ENCODE measurements at places on chromosomes 3 and 15.

GRCh38 chr3:47012342-47013230 is 33.1 kb downstream of the NBEAL2 start:
- no peak for DNase-seq

DNA sequence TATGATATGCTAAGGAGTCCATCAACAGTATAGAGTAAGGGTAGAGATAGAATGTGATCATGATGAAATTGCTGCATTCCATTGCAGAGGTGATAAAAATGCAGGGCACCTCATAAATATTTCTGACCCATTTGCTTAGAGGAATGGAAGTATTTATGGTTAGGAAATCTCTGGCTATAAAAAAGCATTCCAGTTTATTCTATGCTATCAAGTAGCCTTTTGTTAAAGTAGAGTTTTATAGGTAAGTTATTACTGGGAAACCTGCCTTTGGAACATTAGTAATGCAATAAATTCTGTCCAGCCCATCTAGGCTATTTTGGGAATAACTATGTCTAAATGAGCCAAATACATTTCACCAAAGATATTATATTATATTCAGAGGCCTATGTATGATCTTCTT is 19.8 kb upstream of the STRIT1 start:
- DNase-seq: no peak

DNA sequence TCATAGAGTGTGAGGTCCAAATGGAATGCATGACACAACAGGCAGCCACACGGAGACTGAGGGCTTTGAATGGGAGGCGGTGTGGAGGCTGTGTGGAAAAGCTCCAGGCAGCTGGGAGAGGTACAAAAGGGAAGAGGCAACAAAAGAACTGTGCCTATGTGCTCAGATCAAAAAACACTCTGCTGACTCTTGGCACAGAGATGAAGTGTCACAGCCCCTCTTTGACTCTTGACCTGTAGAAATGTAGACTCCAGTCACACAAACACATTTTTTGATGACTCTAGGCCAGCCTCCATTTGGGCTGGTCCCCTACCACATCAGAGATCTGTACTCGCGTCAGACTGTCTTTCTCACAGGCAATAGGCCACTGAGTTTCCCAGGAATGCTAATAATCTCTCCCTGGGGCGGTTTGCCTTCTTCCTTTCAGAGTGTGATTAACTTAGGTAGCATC is 456.0 kb downstream of the TUSC7 start:
- DNase-seq: no peak

GRCh38 chr3:42572278-42572677 is 9.5 kb downstream of the SEC22C start:
- DNase-seq: peak; percentile 70

GRCh38 chr15:38455092-38455491 is 1.2 kb downstream of the FAM98B start:
- no peak for DNase-seq

DNA sequence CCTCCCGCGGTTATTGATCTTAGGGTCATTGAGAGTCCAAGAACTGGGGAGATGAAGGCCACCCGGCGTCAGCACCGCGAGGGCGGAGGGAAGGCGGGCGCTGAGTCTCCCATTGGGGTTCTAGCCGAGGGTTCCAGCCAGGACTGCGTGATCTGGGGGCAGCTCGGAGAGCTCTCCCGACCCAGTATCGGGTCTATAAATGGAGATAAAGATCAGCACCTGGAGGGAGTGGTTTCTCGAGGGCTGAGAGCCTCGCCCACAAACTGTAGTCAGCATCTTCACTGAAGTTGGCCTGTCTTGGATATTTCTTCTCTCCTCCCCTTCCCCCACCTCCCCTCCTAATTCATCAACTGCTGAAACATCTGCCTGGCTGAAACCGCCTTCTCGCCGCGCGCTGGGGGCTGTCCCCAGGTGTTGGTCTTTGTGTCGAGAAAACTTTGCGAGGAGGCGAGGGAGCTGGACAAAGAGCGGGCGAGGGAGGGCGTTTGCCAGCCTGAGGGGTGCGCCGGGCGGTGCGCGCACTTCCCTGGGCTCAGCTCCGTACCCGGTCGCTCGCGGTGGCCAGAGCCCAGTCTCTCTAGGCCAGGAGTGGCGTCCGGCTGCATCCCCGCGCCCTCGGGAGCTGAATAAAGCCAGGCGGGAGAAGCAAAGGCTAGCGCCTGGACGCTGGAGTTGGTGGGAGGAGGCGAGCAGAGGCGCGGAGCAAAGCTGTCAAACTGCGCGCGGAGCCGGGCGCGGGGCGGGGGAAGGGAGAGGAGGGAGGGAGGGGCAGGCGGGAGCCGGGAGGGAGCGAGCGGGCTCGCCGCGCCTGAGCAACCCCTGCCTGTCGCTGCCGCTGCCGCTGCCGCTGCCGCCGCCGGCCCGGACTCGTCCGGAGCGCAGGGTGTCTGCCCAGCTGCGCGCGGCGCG is at the start of gene ST8SIA2:
ST8SIA2 (plus strand) TSS at position 811 of the 909 bp plus-strand sequence. CDS start 184 bp downstream, outside the sequence.
- DNase-seq: no peak

DNA sequence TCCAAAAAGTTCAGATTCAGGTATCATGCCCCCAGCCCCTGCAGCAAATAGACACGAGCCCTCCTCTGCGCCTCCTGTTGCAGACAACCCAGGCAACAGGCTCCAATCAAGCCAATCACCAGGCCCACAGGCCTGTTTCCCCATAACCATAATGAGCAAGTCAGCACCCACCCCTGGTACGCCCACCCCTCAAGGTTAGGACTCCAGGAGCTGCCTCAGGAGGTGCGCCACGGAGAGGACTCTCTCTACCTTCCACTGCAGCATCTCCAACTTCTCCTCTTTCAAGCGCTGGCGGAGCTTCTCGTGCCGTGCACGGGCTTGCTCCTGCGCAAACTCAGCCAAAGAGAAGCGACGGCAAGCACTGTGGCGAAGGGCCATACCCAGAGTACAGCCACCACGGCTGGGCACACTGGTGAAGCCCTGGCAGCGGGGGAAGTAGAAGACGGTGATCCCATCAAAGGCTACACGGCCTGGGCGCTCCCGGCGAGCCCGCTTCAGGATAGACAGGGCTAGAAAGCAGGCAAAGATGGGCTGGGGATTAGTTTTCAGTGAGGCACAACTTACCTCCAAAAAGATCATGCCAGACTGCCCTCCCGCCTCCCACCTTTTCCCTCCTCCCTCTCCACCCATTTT is 8.5 kb downstream of the CSRNP1 start:
- no peak for DNase-seq

GRCh38 chr3:147654827-147655226 is 245.7 kb downstream of the ZIC1 start:
- DNase-seq: no peak

DNA sequence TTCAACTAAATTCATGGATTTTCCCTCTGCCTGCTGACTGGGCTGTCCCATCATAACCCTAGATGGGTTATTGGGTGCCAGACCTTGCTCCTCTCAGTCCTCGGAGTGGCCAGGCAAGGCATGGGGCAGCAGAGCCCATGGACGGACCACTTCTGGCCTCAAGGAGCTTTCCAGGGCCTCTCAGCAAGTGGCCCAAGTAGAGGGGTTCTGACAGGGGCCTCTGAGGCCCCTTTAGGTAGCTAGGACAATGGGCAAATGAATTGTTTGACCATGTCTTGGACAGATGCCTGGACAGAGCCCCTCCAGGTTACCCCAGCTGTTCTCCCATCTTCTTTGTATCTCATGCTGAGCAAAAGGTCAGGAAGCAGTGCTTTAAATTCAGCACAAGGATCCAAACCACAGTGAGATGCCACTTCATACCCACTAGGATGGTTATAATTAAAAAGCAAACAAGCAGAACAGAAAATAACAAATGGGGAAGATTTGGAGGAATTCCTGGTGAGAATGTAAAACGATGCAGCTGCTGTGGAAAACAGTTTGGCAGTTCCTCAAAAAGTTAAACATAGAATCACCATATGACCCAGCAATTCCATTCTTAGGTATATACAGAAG is 61.6 kb downstream of the SPSB4 start:
- no peak for DNase-seq

DNA sequence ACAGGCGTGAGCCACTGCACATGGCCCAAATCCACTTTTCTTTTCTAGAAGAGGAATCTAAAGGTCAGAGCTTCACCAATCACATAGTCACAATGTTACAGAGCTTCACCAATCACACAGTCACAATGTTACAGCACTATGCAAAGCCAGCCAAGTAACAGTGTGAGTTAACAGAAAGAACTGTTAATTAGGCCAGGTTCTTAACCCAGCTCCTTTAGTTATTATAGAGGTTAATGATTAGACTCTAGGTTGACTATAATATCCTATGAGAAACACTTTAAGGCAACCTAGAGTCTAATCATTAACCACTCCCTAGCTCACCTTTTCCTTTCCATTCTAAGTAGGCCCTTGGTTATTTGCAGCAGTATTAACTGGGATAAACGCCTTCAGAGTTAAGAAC is 54.0 kb downstream of the TASOR start:
- DNase-seq: no peak

DNA sequence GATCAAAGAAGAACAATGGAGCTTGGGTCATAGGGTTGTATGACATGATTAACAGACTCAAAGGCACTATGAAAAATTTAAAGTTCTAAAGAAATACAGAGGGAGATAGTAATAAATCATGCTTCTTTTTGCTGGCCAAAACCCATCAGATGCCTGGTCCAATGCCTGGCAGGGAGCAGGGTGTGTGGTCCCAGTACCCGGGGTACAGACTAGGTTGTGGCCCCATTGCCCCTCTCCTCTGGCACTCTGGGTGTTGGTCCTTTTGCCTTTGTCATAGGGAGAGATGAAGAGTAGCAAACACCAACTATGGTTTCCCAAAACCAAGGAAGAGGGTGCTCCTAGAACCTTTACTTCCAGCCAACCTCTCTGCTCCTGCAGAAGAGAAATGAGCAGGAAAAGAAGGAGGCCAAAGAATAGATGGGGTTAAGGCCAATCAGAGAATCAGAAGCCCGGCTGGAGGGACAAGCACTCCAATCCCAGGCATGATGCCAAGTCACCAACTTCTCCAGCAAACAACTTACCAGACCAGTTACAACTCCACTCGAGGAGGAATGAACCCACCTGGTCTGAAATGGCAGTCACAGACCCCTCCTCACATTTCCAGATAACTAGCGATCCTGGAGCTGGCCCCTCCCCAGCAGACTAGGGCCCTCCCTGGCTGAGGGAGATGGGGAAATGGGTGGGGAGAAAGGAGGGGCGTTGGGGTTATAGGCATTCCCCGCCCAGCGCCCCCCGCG is 1.8 kb downstream of the IGDCC3 start:
- DNase-seq: peak; percentile 42

DNA sequence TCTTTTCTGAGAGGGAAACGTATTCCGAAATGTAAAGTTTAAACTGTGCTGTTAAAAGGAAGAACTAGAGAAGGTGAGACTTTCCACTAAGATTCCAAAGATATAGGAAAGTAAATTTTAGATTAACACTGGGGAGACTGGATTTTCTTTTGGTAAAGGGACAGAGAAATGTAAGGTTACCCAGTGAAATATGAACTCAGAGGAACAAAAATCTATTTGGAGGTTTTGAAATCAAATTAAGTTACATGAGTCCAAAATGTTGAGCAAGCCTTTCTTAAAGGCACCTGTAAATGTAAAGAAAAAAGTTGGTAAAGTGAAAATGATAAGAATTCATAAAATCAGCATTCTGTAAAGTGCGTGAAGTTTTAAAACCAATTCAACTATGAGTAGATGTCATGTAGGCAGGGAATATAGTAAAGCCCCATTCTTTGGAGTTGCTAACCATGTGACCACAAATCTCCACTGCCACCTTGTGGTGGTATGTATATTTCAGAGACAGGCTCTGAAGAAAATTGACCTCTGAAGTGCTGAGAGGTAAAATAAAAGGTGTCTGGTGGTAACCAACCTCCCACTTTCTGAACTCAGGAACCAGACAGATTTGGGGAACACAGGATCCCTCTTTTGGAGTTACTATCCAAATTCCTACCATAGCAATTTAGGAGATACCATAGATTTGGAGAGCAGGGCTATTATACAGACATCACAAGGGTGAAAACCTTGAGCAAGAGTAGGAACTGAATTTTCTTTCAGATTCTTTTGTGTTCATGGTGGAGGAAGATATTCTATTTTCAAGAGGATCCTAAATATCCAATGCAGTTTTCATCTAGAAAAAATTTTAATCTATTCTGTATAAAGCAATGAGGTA is 215.3 kb downstream of the ROBO2 start:
- DNase-seq: peak; percentile 11

DNA sequence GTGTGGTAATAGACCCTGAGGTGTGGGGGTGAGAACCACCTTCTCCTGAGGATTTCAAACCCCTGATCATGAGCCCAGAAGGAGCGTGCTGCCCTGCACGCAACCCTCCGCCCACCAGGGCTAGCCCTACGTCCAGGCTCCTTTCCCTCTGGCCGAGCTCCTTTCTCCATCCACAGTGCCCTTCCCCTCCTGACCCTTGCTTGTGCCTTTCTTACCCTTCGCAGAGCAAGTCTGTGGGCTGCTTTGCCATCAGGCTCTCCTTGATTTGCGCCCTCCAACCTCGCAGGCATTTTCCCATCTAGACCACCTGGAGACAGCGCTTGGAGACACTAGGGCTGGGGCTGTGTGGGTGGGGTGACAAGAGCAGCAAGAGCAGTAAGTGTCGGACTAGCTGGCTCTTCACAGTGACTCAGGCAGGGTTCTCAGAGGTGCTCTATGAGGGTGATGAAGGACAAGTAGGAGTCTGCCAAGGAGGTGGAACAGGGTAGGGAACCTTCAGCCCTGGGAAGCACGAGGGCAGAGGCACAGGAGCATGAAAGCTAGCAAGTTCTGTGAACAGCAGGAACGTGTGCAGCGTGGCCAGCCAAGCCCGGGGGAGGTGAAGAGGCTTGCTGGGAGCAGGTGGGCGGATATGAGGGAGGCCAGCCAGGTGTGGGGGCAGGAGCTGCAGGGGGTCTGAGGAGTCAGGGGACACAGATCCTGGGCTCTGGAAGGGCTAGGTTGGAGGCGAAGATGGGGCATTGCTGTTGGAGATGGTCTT is 2.5 kb upstream of the SLC38A3 start:
- DNase-seq: no peak

GRCh38 chr15:64878705-64879104 is 33.0 kb upstream of the ANKDD1A start:
- DNase-seq: no peak

DNA sequence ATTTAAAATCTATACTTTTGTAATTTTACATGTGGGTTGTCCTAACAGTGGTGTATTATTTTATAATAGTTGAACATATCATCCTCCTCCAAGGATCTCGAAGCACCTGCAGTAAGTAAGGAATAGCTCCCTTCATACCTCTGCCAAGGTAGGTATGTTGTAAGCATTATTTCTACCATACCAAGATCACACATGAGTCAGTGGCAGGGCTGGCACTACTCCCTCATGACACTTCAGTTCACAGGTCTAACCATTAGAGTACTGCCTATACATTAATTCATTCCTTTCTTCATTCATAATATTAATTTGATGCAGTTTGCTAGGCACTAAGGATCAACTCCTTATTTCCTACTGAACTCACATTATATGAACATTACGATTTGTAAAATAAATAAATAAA is 11.9 kb upstream of the LEKR1 start:
- no peak for DNase-seq

GRCh38 chr3:11845651-11846050 is 1.0 kb downstream of the TAMM41 start:
- DNase-seq: peak; percentile 30

DNA sequence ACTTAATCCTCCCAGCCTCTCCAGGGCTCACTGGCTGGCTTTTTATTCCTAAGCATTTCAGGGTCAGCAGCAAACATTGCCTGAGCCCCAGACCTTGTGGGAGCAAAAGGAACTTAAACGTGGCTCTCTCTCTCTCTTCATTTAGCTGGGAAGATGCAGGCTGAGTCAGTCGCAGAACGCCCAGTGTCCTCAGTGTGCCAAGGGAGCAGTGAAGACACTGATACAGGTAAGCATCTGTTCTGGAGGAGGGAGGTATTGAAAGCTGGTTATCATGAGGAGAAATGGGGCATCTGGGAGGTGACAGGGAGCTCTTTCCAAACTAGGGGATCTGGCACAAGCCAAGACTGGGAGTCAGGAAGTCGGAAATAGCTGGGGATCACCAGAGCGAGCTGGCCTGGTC is 4.3 kb downstream of the RHOV start:
- no peak for DNase-seq

Data from T47D (cell line).